GM12878 (cell line): ENCODE measurements at places on chromosomes 13 and 19. TPM values are rescaled to one million over a fixed set of nuclear protein-coding genes. Genes with fewer than 3 reads are reported as not detected.
A peak's percentile ranks its signal among the peaks of the same experiment; 100 is the strongest.

Gene ZNF66
- 4.3 and 5.8 TPM in 2 replicates for total RNA-seq

Gene MBD3L2
- total RNA-seq = not detected in 2 replicates

Gene EPS8L1
- 1.8 and 2.2 TPM in 2 replicates for total RNA-seq

Gene NXNL1
- not detected in 2 replicates for total RNA-seq

Gene CKM
- total RNA-seq = 0.13 TPM in 1 of 2 replicates, not detected in the other

Gene EMP3
- 145 and 147 TPM in 2 replicates for total RNA-seq

Gene FBN3
- 0.03 and 0.05 TPM in 2 replicates for total RNA-seq

Gene PLPP2
- 0.51 and 0.62 TPM in 2 replicates for total RNA-seq

Gene UBE2L5
- total RNA-seq = not detected in 2 replicates

Gene FPR3
- not detected in 2 replicates for total RNA-seq

Gene MAMSTR
- total RNA-seq = 0.32 and 0.33 TPM in 2 replicates

Gene TMEM221
- total RNA-seq = not detected in 2 replicates

Gene TNFSF11
- total RNA-seq = 14.2 and 14.7 TPM in 2 replicates

DNA sequence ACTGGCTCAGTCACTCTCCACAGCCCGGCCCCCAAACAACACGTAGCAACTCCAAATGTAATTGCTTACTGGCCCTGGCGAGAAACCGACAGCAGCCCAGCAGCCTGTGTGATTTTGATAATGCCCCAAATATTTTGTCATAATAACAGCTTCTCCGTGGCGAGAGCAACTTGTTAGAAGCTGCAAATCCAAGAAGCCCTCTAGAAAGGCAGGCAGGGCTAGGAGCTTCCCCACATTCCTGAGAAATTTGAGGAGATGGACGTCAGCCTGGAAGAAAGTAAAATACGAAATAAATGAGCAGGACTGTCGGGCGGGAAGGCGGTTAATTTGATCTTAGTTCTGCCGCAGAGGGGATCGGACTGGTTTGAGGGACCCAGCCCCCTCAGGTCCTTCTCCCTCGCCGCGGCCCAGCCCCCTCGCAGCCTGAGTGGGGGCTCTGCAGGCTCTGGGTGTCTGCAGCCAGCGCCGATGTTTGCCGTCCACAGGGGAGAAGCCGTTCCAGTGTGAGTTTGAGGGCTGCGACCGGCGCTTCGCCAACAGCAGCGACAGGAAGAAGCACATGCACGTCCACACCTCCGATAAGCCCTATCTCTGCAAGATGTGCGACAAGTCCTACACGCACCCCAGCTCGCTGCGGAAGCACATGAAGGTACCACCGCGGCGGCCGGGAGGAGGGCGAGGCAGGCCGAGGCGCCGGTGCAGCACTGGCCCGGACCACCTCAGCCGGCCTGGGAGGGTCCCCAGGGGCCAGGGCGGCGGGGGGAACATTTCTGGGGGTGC lies 3.1 kb downstream of the ZIC2 start:
- no peak overlapping the region for H3K27ac ChIP-seq
- H3K27me3 ChIP-seq = peaks cover 5% of the 10 kb centered on the region
- H3K4me1 ChIP-seq = no peaks in the 10 kb centered on the region

DNA sequence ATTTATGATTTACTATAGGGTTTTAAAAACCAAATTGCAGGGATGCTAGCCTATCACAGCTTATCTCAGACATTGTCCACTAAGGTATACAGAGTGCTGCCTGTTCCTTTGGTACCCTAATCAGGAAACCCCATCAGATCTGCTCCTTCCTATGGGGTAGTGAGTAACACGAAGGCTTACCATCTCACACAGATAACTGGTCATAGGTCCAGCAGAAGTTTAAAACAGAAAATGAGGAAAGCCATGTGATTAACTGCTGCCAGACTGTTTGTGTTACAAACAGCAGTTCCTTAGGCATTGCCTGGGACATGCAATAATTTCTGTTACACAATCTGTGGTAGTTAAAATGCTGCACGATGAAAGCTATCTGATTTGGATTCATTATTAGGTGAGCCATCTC lies 53.5 kb upstream of the ALOX5AP start:
- H3K4me1 ChIP-seq = no peaks in the 10 kb centered on the region
- no peaks in the 10 kb centered on the region for H3K27me3 ChIP-seq
- no peak for DNase-seq
- no peak overlapping the region for H3K4me3 ChIP-seq
- no peaks in the 10 kb centered on the region for H3K36me3 ChIP-seq
- no peak overlapping the region for H3K27ac ChIP-seq

DNA sequence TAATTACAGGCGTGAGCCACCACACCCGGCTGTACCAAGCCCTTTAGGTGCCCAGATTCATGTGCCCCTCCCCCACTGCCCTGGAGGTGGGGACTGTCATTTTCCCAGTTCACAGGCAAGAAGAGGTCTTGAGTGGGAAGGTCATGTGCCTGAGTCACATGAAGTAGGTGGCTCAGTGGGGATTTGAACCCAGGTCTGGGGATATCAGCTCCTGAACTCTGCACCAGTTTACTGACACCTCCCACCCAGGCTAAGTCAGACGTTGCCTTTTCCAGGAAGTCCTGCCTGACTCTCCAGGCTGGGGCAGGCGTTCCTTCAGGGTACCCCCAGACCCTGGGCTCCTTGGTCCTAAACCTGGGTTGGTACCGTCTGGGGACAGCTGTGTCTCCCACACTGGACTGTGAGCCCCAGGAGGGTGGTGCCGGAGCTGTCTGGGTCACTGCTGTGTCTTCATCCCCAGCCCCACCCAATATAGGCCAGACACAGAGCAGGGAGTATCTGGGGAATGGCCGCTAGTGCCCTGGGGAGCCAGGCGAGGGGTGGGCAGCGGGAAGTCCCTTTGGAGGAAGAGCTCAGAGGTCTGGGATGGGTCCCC lies 8.6 kb downstream of the VASP start:
- peak overlapping the region; percentile 75 for H3K27ac ChIP-seq
- peaks cover 11% of the 10 kb centered on the region for H3K36me3 ChIP-seq
- no peaks in the 10 kb centered on the region for H3K27me3 ChIP-seq
- H3K4me3 ChIP-seq = no peak overlapping the region

DNA sequence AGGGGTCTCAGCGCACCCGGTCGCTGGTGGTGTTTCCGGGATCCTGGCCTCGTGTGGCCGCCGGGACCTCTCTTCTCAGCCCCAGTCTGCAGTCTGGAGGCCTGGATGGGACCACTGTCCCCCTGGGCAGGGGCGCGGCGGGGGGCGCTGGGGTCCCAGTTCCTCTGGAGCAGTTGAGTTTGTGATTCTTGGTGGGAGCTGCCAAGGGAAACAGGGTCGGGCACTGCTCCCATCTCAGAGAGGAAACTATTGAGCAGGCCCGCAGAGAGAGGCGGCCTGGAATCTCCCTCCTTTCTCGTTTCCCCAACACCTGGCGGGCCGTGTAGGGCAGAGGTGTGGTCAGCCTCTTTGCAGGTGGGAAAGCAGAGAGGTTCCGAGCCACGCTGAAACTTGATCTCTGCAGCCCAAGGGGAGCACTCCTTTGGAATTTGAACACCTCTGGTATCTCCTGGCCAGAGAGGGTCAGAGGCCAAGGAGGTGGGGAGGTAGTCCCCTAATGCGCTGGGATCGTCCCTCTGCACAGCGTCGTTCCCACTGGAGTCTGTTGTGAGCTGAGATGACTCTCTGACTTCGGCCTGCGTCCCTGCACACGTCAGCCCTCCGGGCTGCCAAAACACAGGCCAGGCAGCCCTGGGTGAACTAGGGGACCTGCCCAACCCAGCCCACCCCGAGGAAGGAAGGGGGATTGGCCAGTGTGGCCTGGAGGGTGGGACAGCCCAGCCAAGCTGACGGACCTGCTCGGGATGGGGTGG lies 741 bp downstream of the PLEKHF1 start:
- DNase-seq = no peak
- H3K4me3 ChIP-seq = peak overlapping the region; percentile 92
- H3K27ac ChIP-seq = peak overlapping the region; percentile 84
- H3K27me3 ChIP-seq = no peaks in the 10 kb centered on the region
- H3K36me3 ChIP-seq = no peaks in the 10 kb centered on the region; the same call in 1 of the 2 replicates

- H3K27ac ChIP-seq = no peak overlapping the region
- H3K4me1 ChIP-seq = no peaks in the 10 kb centered on the region
- no peak overlapping the region for H3K4me3 ChIP-seq
These were observed 1796.5 kb upstream of the MIR17HG start for GRCh38 chr13:89550938-89551337.

DNA sequence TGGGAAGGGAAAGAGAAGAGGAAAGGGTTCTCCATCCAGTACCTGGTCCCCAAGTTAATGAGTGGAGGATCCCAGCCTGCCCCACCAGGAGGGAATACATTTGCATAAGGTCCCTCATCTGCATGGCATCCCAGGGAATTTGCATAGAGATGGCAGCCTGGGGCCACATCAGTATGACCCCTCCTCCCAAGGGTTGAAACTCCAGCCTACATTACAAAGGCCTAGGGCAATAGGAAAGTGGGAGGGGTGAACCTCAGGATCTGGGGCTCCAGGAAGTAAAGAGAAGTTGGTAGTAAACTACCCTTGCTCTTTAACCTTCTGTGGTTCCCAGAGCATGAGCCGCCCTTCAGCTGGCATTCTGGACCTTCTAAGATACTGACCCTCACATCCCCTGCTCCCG lies 6.8 kb upstream of the NECTIN2 start:
- no peaks in the 10 kb centered on the region for H3K27me3 ChIP-seq
- no peaks in the 10 kb centered on the region for H3K36me3 ChIP-seq
- H3K27ac ChIP-seq = no peak overlapping the region
- no peaks in the 10 kb centered on the region for H3K4me1 ChIP-seq
- no peak overlapping the region for H3K4me3 ChIP-seq

GRCh38 chr13:110817143-110817542 lies 97.7 kb downstream of the ANKRD10 start:
- DNase-seq = no peak
- H3K27me3 ChIP-seq = no peaks in the 10 kb centered on the region
- no peak overlapping the region for H3K27ac ChIP-seq
- H3K4me3 ChIP-seq = no peak overlapping the region
- H3K36me3 ChIP-seq = no peaks in the 10 kb centered on the region

DNA sequence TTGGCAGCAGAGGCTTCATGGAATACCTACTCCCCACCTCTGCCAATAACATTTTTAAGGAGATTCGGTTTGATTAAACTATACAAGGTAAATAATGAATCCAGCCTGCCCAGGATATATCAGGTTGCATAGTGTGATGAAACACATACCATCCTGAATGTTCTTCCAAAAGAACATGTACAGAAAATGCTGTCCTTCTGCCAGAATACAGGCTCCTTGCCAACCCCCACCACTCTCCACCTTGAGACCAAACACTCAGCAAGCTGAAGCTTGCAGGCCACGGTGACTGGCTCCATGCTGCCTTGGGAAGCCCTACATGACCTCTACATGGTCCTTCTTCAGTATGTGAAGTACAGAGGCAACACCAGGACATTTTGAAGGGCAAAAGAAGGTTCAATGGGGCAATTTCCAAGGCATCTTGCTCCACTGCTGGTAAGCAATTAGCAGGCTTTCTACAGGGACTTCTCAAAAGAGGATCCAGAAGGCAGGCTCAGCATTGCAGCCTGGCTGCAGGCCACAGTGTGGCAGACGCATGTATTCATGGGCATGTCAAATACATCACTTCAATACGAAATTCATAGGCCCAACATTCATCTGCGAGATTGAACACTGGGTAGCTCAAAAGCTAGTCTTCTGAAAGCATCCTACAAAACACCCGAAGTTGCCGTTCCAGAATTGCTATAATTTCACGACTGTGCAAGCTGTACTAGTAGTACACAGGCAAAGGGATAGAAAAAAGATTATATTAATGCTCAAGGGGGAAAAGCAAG lies 62.4 kb upstream of the SERP2 start:
- no peak overlapping the region for H3K4me3 ChIP-seq
- no peaks in the 10 kb centered on the region for H3K4me1 ChIP-seq
- H3K36me3 ChIP-seq = no peaks in the 10 kb centered on the region
- H3K27me3 ChIP-seq = no peaks in the 10 kb centered on the region
- no peak for DNase-seq

- H3K36me3 ChIP-seq = no peaks in the 10 kb centered on the region
- H3K27me3 ChIP-seq = no peaks in the 10 kb centered on the region
- no peak overlapping the region for H3K27ac ChIP-seq
- peaks cover 27% of the 10 kb centered on the region for H3K4me1 ChIP-seq
- peak; percentile 93 for DNase-seq
These were observed 5.1 kb downstream of the CD37 start for GRCh38 chr19:49340069-49340864.

DNA sequence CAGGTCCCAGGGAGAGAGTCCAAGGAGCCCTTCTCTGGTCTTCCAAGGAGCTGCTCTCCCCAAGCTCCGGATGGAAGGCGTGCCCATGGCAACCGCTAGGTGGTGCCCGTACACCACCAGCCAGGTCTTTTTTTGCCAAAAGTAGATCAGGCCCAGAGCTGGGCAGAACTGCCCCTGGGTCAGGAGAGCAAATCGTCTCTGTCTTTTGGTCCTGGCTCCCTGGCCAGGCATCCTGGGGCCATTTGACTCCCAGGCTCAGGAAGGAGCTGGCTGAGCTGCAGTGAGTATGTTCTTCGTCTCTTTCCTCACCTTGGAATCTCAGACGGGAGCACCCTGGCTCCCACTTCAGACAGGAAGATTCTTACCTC lies 24.6 kb upstream of the BCL3 start:
- DNase-seq = peak; percentile 54
- H3K4me1 ChIP-seq = peaks cover 50% of the 10 kb centered on the region
- H3K27me3 ChIP-seq = no peaks in the 10 kb centered on the region
- H3K36me3 ChIP-seq = no peaks in the 10 kb centered on the region

DNA sequence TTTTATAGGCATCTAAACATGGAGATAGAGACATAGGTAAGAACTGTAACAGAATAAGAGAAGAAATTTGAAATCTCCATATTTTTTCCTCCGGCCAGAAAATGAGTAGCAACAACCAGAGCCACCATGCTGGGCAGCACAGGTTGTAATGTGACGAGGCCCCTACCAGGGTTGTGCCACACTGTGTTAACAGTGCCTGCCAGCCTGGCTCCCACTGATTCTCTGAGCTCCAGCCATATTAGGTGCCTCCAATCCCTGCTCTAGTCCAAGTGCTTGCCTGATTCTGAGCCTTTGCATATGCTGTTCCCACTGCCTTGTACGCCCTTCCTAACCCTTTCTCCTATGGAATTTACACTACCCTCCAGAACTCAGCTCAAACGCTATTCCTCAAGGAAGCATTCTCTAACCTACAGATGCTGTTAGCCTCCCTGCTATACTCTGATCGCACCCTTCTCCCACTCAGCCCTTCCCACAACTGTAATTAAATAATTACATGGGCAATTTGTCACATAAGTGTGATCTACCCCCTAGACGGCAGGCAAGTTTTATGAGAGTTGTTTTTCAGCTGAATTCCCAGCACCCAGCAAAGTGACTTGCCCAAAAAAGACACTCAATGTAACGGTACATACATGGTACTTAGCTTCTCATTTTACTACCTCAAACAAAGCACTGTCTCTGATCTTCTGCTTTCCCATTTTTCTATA lies 37.6 kb upstream of the STARD13 start:
- H3K4me1 ChIP-seq = no peaks in the 10 kb centered on the region
- DNase-seq = no peak
